ENCODE measurements at places on chromosomes 12 and 14.

GRCh38 chr12:124276337-124276736, 18.6 kb upstream of the RFLNA start:
- DNase-seq: no peak

DNA sequence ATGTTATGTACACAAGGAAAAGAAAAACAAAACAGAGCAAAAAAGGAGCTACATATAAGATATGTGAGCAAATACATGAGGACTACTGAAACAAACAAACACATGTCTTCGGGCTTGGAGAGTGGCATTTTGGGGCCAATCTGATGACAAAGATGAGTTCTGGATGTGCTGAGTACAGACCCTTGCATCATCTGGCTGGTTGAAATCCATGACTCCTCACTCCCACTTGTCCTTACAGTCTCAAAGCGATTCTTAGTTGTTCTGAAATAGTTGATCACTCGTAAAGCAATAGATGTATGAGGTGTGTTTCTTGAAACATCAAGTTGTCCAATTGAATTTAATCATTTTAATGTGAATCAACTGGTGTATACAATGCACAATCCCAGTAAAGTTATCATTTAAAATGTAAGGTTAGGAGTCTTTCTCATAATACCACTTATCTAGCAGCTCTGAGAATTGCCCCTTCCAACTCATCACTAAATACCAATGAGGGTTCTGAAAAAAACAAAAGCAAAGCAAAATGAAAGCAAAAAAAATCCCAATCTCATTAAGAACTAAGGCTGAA, 136.9 kb downstream of the ITPR2 start:
- no peak for DNase-seq

DNA sequence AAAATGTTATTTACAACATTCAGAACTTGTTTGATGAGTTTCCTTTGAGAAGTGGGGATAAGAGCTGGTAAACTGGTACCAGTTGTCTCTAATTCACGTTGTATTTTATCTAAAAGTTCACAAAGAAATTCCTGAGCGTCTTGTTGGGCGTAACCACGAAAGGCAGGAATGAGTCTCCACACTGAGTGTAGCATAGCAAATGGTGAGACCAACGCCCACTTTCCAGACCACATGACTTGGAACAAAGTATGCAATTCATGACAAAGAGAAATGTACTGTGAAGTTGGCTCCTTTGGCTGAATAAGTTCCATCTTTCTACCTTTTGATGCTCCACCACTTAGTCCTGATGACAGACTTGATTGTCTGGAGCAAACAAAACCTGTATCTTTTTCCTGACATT, 18.4 kb downstream of the USP44 start:
- no peak for DNase-seq

- no peak for DNase-seq
These were observed 277.0 kb upstream of the GARIN6 start for GRCh38 chr12:99370421-99371138.

DNA sequence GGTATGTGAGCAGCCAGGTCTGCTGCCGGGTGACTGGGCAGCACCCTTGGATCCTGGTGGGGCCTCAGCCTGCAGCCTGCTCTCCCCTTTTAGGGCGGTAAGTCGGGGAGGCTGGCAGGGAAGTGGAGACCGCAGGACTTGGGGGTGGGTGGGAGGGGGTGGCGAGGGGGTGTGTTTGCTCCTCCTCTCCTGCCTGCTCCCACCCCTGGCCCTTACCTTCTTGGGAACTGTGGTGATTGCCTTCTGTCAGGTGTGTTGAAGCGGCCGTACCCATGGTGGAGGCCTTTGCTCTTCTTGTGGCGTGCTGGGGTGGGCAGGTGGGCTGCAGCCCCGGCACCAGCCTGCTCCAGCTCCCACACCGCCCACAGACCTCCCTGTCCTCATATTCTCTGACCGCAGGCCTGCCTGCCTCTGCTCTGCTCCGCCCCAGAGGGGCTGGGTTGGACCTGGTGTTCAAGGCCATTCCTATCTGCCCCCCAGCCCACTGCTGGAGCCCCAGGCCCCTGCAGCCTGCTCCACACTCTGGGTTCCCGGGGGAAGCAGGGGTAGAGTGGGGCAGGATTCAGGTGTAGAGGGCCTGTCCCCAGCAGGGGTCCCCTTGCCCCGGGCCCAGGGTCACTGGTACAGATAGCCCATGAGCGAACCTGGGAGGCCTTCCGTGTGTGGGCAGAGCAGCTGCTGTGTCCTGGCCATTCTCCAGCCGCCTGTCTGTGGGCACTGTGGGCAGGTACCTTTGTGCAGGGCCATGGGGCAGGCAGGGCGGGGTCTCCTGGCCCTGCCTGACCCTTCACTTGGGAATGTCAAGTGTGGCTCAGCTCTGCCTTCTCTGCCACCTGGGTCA, 5.2 kb downstream of the TEDC1 start:
- no peak for DNase-seq

DNA sequence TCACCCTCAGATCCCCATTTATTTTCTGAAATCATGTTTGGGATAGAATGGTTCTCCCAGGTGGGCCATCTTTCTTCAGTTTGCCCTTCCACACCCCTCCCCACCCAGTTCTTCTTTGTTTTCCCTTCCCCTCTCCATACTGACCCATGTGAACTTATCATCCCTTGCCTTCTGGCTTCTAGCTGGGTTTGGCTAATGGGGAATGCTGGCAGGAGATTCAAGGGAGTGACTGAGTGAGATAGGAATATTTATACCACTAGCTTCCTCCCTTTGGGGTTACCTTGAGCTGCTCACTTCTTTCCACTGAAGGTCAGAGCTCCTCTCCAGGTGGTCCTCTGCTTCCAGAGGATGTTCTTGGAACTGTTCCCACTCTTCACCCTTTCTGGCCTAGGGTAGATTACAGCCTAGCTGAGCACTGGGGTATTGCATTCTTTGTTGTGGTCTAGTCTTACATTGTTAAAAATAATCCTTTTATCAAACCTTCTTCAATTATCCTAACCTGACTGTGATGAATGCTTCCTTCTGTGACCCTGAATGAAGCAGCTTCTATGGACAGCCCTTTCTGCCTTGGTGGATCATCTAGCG, 88.3 kb upstream of the ATP2B1 start:
- DNase-seq: no peak

All from epithelial cell of proximal tubule (primary cell).